ENCODE measurements at places on chromosomes 7 and 10.

- DNase-seq = no peak
Observed at GRCh38 chr10:22341190-22341925, 3.9 kb upstream of the SPAG6 start.

- no peak for DNase-seq
Observed at GRCh38 chr7:158350166-158350900, 237.3 kb downstream of the PTPRN2 start.

DNA sequence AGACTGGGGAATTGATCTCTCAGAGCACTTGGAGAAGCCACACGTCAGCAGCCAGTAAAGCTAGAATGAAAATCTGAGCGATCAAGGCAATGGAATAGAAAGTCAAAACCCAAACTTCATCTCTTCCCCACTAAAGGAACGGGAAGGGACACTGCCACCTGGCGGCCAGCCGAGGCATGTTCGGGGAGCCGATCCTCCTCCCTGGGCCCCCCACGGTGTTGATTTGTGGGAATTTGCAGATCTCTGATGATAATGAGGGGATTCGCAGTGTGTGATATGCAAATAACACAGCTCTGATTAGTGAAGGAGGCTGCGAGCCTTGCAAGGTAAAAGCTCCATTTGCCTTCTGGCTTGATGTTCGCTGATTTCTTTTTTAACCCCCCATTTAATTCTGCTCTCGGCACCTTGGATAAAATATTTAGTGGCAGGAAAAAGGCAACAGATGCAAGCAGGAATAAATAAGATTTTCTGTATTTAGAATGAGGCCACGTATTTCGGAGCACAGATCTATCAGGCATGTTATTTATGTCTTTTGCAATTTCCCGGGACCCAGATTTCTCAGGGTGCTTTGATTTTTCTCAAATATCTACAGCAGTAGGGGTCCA lies 258.6 kb downstream of the PAXIP1 start:
- peak; percentile 23 for DNase-seq

- DNase-seq = no peak
Observed at GRCh38 chr7:38822549-38822948, 86.4 kb downstream of the VPS41 start.

GRCh38 chr7:76411626-76412025 lies 2.1 kb upstream of the SSC4D start:
- DNase-seq = no peak

GRCh38 chr10:79059859-79060379 lies 8.8 kb upstream of the ZMIZ1 start:
- no peak for DNase-seq

DNA sequence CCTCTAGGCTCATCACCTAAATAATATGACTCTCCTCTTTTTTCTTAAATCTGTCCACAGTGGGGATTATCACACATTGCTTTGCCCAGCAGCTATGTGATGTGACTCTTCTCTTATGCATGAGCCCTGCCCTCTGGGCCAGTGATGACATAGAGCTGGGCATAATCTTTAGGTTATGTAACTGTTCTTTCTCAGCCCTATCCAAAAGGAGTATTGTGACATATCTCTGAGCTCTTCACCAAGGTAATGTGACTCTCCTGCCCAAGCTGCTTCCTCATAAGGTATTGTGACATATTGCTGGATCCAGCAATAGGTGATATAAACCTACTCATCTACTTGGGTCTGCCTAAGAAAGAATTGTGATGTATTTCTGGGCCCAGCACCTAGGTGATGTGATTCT lies 37.7 kb upstream of the ZNF107 start:
- no peak for DNase-seq

GRCh38 chr7:127678947-127679346 lies 27.0 kb downstream of the SND1 start:
- no peak for DNase-seq

DNA sequence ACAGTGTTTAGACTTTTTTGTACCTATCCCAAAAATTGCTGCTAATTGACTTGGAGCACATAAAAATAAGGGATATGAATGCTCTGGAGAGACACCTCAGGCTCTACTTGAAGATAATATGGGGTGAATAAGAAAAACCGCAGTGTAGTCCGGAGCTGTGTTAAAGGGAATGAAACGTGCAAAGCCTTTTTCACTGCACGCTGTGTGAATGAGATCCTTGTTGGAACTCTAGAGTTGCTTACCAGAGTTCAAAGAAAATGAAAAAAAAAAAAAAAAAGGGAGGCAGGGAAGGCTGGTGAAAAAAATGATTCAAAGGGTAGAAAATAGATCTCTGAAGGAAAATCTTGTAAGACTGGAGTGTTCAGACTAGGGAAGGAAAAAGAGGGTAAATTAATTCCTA lies 226.6 kb downstream of the LRMDA start:
- DNase-seq = no peak

DNA sequence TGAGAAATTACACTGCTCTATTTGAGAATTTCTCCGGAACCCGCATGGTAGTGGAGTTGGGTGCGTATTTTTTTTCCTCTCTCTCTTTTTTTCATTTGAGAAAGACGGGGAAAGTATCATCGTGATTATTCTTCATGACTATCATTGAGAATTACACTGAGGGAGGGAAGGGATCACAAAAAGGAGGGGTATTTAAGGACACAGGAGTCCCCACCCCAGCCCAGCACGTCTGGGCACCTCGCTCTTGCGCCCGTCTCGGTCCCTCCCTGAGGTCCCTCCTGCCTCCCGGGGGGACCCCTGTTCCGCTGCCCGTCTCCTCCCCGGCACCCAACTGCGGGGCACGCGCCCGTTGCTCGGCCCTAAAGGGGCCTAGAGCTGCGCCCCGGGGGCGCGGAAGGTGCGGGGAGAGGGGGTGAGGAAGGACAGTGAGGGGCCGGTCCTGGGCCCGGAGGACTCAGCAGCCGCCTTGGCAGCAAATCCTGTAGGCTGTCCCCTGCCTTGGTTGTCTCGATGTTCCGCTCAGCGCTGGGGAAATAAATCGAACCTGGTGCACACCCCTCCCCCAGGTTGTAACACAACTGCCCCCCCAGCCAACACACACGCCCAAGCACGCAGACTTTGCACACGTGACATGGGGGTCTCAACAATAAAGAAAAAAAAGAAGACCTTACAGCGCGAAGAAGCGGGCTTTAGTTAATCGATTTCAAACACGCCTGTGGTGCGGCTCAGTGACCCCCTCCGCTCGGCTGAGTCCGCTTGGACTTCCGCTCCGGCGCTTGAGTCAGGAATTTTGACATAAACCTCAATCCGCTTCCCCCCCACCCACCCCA lies 18.6 kb upstream of the GATA3 start:
- DNase-seq = no peak

DNA sequence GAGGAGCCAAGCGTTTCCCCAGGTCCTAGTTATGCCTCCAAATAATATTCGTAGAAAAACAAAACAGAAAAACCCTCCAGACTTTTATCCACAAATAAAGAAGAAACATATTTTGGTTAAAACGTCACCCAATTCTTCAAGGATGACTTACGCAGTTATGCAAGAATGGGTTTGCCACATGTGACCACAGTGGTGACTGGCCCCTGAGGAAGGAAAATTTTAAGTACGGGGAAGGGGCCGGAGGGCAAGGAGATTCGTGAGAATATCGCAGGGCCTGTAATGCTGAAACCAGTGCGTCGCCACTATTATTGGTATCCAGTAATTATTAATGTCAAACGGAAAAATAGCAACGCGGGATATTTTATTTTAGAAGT lies 537 bp upstream of the MRPS24 start:
- DNase-seq = peak; percentile 81

DNA sequence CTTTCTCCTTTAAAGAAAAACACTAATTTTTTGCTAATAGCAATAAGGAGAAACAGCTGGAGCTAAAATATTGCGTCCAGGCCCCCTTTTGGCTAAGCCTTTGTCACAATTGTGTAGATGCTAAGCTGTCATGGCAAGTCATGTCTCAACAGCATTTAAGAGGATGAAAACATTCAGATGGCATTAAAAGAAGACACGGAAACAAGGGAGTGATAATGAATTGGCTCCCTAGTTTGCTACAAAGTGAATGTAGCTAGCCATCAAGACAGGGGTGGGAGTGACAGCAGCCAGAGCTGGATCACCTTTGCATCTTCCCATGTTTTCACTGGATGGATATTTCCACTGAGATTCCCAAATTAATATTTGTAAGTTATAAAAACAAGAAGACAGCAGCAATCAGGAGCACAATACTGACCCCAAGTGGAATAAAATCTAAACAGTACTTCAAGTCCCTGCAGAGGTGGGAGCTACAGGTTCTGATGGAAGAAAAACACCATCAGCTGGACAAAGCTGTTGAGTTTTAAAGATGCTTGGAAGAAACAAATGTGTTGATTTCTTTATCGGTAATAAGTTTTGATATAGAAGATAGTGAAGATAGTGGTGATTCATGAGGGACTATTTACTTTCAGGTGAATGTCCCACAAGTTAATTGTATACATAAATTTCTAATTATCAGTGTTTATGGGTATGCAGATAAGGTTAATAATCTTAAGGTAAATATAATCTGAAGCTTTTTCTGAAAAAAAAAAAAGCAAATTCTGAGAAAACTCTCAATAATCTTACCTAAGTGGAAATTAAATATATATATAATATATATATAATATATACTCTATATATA lies 129.4 kb downstream of the SLC16A9 start:
- DNase-seq = peak; percentile 7

GRCh38 chr7:15554744-15555143 lies 7.1 kb downstream of the AGMO start:
- DNase-seq = no peak

DNA sequence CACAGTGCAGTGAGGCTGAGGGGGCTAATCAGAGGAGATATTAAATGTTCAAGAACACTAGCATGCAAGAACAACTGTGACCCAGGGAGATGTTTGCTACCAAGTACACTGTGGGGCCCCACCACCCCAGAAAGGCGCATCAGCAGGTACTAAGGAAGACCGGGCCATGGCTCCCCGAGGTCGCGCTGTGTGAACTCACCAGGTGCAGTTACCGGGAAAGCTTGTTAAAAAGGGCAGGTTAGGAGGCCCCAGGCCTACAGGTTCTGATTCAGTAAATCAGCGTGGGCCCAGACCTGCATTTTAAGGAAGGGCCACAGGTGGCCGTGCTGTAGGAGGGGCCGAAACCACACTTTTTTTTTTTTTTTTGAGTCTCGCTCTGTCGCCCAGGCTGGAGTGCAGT lies 54.6 kb downstream of the TMEM209 start:
- no peak for DNase-seq

GRCh38 chr10:9645928-9646600 lies 1371.6 kb upstream of the CELF2 start:
- DNase-seq = no peak

GRCh38 chr7:108436906-108437305 lies 19.3 kb downstream of the NRCAM start:
- DNase-seq = no peak

- DNase-seq = no peak
Observed at GRCh38 chr10:72081210-72081609, 7.1 kb downstream of the SPOCK2 start.

- no peak for DNase-seq
Observed at GRCh38 chr10:123309731-123310130, 155.5 kb downstream of the BUB3 start.

GRCh38 chr7:18684916-18685315 lies 189.4 kb downstream of the HDAC9 start:
- no peak for DNase-seq

DNA sequence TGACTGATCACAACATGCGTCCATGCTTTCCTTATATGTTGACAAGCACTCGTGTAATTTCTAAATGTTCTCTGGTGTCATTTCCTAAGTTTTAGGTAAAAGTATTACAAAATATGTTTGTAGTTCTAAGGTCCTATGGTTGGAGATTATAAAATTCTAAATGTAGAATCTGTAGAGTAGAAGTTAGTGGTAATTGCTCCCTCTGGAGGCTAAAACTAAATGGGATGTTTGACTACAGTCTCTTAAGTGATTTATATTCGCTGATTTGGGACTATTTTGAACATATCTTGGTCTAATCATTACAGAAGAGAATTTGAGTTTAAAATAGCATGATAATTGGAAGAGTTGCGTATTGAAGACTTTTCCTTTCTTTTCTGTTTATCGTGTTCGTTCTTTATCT lies 74.1 kb downstream of the ZMYND11 start:
- no peak for DNase-seq

DNA sequence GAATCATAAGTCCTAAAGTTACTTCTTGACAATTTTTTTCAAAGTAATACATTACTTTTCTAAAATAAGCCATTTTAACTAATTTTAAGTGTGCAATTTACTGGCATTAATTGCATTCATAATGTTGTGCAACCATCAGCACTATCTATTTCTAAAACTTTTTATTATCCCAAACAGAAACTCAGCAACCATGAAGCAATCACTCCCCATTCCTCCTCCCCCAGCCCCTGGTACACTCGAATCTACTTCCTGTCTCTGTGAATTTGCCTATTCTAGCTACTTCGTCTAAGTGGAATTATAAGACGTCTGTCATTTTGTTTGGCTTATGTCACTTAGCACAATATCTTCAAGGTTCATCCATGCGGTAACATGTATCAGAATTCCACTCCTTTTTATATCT lies 84.9 kb downstream of the MKX start:
- DNase-seq = no peak

DNA sequence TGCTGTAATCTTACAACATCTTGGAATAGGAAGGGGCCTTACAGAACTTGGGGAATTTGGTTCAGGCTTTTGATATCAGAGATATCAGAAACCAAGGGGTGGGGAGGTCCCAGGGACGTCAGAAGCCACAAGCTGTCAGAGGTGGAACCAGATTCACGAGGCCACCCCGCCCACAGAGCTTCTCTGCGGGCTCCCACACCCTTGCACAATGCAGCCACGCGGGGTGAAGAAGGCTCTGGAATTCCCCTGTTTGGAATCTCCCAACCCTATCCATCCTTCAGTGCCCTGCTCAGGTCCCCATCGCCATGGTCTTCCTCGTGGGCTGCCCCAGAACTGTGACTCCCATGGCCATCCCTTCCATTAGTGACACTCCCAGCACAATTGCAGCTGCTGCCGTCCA lies 247.1 kb upstream of the SHH start:
- no peak for DNase-seq

DNA sequence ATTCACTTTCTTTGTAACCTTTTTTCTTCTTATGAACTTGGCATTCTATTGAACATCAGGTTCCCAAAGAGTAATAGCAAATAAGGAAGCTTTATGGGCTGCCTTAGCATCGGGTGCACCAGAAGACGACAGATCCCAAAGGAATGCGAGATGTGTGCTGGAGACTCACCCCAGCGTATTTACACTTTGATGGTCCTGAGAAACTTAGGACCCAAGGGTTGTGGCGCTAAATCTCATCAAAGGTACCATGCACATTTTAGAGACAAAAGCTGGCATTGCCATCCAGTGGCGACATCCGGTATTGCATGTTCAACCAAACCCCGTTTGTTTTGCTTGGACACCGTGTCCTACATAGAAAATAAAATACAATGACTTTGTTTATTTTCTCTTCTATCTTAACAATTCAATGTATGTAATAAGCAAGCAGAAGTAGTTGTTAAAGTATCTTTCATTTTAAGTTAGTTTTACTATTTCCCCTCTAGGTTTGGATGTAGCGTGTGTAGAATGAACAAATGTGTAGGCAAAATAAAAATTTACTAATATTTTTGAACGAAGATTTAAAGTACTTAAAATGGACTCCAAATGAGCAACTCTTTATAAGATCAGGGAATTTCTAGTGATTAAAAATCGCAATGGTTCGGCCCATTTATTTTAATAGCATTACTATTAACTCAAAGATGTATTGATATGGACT lies 1154.8 kb downstream of the GATA3 start:
- DNase-seq = peak; percentile 36
